Activated CD4-positive, alpha-beta T cell treated with anti-CD3 and anti-CD28 coated beads, Interleukin-2, amount 50 U/mL, for 24 hours (primary cell): ENCODE measurements at places on chromosomes 4 and X.

GRCh38 chrX:446245-446644 is 59.5 kb upstream of the PPP2R3B start:
- no peak for DNase-seq

DNA sequence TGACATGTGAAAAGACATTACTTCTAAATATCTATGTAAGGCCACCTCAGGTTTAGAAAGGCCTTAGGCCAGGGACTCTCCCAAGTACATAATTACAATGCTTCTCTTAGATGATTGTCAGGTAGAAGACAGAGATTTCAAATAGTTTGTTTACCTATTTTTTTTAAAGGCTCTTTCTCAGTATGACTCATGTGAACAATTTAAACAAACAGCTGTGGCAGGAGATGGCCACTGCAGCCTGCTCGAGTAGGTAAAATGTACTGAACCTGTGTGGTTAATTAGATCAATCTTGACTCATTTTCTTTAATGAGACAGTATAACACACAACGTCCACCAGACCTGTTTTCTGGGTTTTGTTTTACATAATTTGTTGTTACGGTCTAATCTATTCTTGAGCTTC is 50.2 kb downstream of the LEF1 start:
- no peak for DNase-seq

- no peak for DNase-seq
Observed at GRCh38 chr4:2487632-2488031, 18.7 kb downstream of the RNF4 start.

GRCh38 chr4:122914292-122914904 is 8.0 kb downstream of the NUDT6 start:
- no peak for DNase-seq

GRCh38 chrX:107871136-107871535 is 45.5 kb downstream of the MID2 start:
- DNase-seq, result no peak

DNA sequence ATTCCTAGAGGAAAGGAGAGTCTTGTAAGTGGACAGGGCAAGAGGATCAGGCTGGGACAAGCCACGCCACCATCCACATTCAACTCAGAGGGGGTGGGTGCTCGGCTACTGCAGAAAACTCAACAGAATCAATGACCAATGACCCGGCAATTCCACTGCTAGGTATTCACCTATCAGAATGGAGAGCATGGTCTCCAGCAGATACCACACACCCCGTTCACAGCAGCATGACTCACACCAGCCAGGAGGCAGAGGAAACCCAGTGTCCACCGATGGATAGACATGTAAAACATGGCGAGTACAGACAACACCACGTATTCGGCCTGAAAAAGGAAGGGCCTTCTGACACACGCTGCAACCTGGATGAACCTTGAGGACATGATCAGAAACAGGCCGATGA is 175.9 kb downstream of the AFAP1 start:
- no peak for DNase-seq

DNA sequence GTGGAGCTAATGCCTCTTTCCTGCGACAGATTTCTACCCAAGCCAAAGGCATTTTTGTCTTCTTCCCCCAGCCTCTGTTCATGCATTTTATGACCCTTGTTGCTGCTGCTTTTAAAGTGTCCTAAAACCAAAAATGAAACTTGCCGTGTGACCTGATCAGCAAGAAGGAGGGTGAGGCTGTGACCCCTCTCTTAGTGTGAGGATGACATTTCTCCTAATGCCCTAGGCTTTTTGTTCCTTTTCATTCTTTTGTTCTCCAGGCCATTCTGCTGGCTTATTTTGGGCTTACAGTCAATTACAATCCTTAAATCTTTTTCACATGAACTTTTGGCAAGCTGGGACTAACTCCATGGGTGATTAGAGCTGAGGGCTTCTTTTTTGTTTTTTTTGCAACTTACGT is 34.4 kb downstream of the PTTG2 start:
- DNase-seq, result no peak

GRCh38 chr4:110778521-110778920 is 155.6 kb upstream of the PITX2 start:
- no peak for DNase-seq

- no peak for DNase-seq
Observed at GRCh38 chr4:38495446-38495845, 168.6 kb upstream of the KLF3 start.

- DNase-seq, result no peak
Observed at GRCh38 chr4:1099684-1100335, 13.6 kb downstream of the RNF212 start.

- DNase-seq, result no peak
Observed at GRCh38 chr4:123408471-123409084, 12.0 kb downstream of the SPRY1 start.
